ENCODE measurements at places on chromosomes 7 and 10. TPM values are rescaled to one million over a fixed set of nuclear protein-coding genes. Genes with fewer than 3 reads are reported as not detected.
A peak's percentile ranks its signal among the peaks of the same experiment; 100 is the strongest.

- no peak for DNase-seq
Measured at GRCh38 chr10:112246-112645, 23.0 kb upstream of the ZMYND11 start.

The EMX2 gene
- not detected for polyA plus RNA-seq

The LRIT1 gene
- polyA plus RNA-seq: not detected

DNA sequence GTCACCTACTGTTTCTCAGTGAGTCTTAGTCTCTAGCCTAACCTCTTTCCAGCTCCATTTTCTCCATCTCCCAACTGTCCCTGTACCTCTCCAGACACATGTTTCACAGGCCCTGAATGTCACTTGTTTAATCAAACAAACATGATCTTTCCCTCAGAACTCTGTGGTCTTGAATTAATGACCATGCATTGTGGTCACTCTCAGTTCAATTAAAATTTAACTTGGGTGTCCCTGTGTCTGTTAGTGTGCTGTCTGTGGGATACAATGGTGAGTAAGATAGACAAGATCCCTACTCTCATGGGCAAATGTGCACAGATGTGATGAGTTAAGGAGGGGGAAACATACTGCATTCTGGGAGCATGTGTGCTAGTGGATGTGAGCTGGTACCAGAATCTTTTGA lies 65.0 kb downstream of the RBM33 start:
- DNase-seq: no peak

DNA sequence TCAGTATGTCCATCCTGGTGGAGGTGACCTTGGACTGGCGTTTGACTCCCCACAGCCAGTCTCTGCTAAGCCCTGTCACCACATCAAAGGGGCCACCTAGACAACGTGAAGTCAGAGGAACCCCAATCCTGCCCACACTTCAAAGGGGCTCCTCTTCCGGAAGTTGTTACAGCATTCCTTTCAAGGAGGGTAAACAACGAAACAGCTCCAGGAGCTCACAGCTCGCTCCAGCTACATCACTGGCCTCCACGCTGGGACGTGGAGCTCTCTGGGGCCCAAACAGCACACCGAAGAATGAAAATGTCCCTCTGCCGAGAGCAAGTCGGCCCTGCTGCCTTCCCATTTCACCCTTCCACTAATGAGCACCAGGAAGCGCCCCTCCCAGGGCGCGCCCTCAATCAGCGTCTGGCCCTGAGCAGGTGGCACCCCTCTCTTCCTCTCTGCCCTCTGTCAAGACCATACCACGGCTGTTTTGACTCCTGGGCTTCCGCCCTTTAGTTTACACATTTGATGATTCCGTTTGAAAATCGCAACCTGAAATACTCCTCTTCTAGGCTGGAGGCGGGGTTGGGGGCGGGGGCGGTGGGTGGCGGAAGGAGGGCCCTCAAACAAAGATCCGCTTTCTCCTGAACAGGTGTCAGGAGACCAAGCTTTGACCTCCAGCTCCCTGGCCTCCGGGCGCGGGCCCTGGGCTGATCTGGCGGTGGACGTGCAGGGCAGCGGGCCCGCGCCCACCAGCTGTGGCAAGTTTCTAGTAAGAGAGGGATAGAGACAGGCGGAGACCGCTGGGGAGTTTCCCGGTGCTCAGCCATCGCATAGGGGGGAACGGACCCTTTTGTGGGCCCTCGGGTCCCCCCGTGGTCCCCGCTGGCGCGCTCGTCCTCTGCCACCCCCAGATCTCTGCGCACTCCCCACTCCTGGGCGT lies 53.1 kb upstream of the KDM7A start:
- peak; percentile 26 for DNase-seq

DNA sequence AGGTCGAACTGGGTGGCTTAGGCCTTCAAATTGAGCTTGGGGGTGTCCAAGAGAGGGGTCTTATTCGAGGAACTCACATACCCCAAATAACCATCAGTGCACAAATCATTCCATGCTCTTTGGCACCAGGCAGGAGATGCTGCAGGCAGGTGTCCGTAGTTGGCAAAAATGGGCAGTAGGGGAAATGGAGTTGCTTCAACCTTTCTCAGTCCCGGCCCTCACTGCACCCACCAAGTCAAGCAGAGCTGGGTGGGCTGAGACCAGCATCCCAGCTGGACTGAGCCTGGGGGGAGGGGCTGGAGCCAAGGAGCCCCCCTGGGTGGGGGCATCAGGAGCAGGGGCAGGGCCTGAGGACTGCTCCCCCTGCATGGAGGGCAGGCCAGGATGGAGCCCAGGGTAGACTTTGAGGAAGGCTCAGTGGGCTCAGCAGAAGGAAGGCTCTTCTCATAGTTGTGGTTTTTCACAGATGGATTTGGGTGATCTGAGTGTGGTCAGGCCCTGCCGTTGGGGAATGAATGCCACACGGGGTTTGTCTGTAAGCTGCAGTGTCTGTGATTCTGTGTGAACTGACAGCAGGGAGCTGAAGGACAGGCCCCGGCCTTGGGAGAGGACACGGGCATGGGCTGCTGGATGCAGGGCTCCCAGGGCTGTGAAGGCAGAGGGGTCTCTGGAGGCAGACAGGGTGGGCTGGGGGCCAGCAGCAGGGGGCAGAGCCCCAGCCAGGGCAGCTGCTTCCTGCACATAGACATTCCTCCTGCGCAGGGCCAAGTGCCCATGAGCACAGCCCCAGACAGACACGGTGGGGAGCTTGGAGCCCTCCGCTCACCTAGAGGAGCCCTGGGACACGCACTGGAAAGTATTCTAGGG lies 144.5 kb downstream of the ADCY1 start:
- DNase-seq: no peak

The EPHA1 gene
- 4.2 TPM for polyA plus RNA-seq

GRCh38 chr7:127885222-127885772 lies 145.9 kb downstream of the LRRC4 start:
- DNase-seq: no peak

- no peak for DNase-seq
Measured at GRCh38 chr7:157500171-157500960, 163.6 kb downstream of the DNAJB6 start.

- no peak for DNase-seq
Measured at GRCh38 chr7:28224675-28225074, 44.1 kb upstream of the JAZF1 start.

GRCh38 chr7:40822861-40823260 lies 688.1 kb downstream of the SUGCT start:
- DNase-seq: no peak

The SLC26A5 gene
- polyA plus RNA-seq: 0.41 TPM

DNA sequence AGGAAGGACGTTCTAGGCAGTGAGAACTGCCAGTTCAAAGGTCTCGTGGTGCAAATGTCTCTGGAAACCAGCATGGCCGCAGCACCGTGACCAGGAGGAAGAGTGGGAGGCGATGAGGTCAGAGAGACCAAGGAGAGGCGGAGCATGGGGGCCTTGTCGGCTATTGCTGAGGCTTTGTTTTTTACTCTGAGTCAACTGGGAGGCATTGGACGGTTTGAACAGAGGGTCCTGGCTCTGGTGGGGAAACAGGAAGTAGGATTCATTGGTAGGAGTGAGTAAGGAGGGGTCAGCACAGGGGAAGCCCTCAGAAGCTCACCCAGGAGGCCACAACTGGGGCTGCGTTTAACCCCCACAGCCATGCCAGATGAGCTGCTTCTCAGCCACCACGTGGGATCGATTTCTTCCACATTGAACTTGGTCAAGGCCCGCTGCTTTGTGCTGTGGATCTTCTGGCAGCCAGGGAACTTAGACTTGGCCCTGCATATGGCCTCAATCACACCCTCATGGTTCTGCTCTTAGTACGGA lies 22.2 kb upstream of the SH2B2 start:
- peak; percentile 62 for DNase-seq

DNA sequence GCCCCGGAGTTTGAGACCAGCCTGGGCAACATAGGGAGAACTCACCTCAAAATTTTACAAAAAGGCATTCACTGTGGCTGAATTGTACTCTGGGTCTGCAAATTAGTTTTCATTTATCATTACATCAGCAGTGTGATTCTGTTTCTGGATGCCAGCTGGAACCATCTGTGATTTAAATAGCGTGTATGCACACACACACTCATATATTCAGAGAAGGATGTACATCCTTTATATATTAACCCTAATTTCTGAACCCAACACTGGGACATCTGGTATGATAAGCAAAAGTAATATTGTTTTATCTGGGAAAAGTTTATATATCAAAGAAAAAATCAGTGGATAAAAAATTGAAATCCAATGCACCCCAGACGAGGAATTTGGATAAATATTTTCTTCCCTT lies 33.8 kb upstream of the LYZL1 start:
- peak; percentile 82 for DNase-seq

DNA sequence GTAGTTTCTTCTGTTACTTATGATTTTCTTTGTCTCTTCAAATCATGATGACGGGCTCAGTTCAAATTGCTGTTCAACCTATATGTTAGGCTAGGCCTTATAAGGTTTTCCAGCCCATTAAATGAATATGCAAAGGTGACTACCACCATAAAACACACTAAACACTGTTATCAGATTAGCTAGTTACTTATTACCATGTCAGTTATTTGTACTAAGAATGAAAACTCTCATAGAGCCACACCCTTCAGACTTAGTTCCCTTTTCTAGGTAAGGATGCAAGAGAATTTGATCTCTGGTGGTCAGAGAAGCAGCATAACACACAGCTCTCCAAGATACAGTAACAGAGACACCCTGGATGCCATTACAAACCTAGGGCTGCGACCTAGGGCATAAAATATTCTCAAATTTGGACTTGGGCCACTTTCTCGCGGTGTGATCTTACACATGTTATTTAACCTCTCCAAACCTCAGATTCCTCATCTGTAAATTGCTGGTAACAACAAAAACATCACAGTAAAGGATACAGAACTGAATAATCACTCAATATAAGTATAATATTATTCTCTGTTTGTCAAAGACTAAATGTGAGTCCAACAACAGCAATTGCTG lies 35.6 kb downstream of the ANKMY2 start:
- DNase-seq: no peak

The KIN gene
- polyA plus RNA-seq: 7.7 TPM

DNA sequence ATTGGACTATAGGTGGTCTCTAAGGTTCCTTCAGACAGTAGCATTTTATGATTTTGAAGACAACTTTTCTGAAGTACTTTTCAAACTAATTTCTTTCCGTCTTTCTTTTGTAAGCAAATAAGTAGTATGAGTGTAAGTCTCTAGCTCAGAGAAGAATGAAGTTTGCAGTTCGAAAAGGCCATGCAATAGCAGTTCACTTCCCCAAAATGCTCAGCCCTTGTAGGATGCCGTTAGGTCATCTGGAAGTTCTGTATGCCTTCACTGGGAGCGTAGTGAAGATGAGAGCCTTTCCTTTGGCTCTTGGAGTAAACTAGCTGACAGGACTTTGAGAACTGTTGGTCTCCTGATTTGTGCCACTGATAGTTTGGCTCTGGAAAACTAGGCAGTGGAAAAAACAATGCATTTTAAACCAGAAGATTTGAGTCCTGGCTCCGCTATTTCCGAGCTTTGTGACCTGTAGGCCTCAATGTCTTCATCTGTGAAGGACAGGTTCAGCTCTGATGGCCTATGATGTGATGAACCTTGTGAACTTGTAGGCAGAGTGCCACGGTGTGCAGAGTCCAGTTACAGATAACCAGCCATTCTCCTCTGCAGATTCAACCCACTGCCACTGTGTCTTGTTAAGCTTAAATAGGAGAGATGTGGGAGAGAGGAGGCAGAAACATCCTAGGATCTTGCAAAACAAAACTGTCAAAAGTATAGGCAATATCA lies 18.8 kb downstream of the SGPL1 start:
- DNase-seq: no peak

DNA sequence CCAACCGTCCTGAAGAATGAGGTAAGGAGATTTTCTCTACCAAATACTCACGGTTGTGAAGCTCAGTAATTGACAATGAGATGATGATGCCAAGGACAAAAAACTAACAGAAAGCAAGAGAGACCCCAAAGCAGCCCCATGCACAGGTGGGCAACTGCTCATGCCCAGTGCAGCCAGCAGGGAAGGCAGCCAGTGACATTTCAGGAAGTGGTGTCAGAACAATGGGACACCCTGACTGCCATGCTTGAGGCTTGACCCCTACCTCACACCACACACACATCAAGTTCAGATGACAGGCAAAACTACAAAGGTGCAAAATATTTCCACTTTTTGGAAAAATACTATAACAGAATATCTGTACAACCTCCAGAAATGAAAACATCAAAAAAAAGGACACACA lies 66.9 kb downstream of the CFAP46 start:
- no peak for DNase-seq

The HOXA1 gene
- 0.33 TPM for polyA plus RNA-seq

- DNase-seq: peak; percentile 69
Measured at GRCh38 chr7:81515009-81515408, 254.8 kb downstream of the HGF start.

GRCh38 chr10:75899816-75900390 lies 468.5 kb downstream of the LRMDA start:
- no peak for DNase-seq

Data from lung (tissue), 17 donors.